ENCODE measurements at places on chromosomes 11 and 22.

DNA sequence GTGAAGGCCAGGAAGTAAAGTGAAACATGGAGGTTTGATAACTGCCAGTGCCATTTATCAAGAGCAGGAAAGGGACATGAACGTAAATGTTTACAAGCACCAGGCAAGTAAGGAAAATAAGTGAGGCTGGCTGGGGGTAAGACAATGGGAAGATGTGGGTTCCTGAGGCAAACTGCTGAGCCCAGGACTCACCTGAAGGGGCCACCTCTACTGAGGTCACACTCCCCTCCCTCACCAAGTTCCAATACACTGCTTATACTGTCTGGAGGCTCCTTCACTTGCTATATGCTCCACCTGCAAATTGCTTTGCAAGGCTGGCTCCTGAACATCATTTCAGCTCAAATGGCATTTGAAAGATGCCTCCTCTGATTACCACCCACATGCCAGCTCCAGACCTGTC, 10.3 kb upstream of the ZC3H12C start:
- no peak for DNase-seq

DNA sequence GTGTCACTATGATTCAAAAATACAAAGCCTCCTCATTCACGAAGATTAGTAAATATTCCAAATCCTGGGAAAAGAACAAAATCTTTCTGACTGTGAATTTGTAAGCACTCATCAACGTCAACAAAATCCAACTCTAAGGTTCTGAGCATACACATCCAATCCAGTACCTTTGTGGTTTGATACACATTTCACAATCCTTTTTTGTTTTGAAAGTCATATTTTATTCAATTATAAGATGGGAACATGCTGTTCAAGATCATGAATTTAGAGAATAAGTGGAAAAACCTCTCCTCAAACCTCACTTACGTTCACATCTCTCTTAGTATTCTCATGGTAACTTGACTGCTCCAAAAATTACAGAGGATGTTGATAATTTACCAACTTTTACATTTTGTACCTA, 9.6 kb upstream of the MMP3 start:
- no peak for DNase-seq

DNA sequence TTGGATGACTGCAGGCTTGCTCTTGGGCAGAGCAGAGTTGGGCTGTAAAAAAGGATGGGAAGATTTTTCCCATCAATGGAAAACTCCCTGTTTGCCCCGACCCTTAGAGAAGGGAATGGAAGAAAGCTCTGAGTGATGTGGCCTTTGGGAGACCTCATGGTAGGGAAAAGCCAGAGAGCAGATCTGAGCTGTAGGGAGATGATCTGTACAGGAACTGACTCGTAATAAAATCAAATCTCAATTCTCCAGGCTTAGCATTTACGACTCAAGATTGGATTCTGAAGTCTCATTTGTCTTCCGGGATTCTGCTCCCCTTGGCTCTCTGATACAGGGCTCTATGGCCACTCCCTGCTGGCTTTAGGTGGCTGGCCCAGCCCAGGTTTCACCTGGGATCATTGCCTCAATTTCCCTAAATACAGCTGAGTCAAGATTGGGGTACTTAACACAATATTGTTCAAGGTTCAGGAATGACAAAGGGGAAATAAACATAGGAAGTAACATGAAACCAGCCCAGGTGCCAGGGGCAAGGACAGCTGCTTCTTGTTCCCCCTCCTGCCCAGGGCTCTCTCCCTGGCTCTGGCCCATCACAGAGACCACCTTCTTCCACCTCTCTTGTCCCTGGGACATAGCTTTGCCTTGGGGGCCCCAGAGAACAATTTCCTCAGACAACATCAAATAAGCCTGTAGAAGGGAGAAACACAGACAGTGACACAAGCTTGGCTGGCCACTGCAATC, 38.4 kb upstream of the THY1 start:
- no peak for DNase-seq

DNA sequence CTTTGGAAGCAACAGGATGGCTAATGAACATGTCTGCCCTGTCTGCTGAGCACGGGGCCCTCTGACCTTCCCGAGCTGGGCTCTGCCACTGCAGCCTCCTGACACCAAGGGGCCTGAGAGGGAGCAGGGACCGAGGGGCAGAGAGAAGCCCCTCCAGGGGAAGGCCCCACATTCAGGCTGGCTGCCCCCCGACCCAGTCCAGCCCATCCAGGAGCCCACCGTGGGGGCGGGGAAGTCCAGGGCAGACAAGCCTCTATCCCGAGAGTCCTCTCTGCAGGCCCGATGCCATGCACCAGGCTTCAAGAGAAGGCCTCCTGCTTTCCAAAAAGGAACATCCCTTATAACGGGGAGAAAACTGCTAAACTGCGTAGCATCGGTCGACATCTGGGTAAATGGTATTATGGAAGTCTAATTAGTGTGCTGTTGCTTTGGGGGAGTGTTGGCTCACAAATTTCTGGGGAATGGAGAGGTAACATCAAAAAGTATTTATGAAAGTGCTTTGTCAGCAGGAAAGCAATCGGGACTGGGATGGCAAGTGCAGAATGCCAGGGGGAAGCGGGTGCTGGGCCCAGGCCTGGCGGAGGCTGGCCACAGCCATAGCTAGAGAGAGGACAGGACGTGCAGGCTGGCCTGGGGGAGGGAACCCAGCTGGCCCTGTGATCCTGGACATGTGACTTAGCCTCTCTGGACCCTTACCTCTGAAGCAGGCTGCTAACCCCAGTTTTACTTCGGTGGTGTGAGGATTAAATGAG, 5.3 kb upstream of the SHISAL1 start:
- DNase-seq = no peak

DNA sequence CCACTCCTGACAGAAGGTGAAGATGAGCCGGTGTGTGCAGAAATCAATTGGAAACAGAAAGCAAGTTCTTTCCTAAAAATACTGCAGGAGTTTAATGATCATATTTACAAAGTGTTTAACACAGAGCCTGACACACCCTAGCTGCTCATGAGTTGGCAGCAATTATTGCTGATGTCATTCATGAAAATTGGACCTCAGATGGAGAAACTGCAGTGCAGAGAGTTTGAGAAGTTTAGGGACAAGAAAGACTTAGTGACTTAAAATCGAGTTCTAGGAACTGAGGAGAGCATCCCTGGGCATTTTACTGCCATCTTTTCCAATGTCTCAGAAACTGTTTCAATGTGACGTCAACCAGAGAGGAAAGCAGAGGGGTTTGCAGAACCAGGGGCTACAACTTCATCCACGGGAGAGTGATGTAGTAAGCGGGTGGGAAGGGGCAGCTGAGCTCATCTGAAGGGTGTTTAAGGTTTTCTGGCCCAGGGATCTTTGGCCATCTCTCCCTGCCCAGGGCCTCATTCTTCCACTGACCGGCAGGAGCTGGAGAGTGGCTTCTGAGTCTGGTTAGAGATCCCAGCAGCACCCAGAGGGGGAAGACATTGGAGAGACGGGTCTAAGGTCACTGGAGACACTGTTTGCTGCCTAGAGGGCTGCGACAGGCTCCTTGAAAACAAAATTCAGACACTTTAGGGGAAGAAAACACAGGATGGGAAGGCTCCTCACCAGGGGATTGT, 21.1 kb upstream of the IGLL5 start:
- DNase-seq = no peak

DNA sequence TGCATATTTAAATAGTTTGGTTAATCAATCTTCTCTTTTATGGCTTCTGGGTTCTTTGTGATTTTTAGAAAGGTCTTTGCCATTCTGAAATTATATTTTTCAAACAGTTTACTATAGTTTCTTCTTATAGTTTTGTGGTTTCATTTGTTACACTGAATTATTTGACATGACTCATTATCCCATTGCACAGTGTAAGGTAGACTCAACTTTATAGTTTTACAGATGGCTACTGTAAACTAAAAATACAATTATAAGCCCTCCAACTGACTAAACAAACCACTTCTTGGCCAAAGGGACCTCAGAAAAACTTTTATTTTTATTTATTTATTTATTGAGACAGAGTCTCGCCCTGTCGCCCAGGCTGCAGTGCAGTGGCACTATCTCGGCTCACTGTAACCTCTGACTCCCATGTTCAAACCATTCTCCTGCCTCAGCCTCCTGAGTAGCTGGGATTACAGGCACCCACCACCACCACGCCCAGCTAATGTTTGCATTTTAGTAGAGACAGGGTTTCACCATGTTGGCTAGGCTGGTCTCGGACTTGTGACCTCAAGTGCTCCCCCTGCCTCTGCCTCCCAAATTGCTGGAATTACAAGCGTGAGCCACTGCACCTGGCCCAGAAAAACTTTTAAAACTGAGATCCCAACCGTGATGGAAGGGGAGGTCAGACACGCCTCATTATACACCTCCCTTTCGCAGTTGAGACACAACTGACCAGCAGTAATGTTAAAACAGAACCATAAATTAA, 14.1 kb upstream of the RAC2 start:
- no peak for DNase-seq

DNA sequence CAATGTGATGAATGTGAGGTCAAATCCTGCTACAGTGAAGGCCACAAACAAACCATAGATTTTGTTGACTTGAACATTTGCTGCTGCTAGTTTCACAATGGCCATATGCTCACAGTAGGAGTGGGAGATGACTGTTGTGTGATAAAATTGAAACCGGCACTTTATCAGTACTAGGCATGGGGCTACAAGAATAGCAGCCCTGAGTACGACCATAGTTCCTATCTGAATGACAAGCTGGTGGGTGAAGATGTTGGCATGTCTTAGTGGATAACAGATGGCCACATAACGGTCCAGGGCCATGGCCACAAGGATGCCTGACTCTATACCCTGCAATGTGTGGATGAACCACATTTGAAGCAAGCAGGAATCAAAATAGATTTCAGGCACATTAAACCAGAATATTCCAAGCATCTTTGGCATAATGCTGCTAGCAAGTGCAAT, 2.8 kb downstream of the OR52A1 start:
- no peak for DNase-seq

DNA sequence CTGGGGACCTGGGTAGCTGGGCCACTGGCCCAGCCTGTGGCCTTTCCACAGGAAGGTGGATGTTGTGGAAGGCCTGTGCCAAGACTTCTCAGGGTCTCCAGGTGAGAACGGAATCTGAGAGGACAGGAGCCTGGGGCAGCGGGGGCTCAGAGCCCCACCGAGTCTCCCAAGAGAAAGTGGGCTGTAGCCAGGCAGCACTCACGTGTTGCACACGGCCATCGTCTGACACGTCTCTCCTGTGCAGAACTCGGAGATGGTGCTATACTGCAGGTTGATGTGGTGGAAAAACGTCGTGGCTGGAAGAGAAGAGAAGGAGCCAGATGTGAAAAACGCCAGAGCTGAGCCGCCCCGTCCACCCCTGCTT, 6.4 kb downstream of the MOB2 start:
- no peak for DNase-seq

DNA sequence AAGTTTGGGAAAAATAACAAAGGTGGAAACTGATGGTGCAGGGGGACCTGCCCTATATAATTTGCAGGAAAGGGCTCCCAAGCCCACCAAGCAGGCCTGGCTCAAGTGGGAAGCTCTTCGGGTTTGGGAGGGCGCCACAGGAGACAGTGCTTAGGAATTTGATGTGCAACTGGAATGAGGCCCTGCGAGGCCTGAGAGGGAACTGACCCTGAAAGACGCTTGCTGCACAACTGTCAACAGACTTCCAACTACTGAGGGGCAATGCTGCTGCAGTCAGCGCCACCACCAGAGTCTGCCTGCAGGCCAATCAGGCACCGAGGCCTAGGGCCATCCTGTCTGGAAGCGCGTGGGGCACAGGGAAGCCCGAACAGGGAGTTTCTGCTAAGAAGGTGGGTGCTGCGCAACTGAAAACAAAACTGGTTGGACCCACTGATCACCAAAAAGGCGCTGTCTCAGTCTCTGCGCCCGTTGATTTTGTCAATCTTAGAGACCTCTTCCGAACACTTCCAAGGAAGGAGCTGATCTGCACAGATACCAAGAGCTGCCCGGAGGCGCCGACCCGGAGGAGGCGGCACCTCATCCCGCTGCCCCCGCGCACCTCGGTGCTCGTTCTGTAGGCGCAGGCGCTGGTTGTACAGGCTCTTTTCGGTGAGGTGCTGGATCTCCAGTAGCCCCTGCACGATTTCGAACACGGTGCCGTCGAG, 667 bp downstream of the DGCR6L start:
- DNase-seq = no peak

- DNase-seq = no peak
Observed at GRCh38 chr11:36566407-36567053, 1.3 kb upstream of the RAG1 start.

DNA sequence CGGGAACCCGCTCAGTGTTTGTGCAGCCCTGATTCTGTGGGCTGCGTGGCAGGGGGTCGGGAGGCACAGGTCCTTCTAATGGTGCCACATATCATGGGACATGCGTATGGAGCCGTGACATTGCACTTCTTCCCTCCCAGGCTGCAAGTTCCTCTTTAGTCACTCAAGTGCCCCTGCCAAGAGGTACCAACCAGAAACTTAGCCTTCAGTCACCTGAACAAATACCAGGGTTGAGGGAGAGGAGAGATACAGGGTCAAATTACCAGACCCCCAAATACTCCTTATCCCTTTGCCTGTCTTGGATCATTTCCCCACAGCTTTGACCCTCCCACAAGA, 209.1 kb downstream of the BUD13 start:
- no peak for DNase-seq

DNA sequence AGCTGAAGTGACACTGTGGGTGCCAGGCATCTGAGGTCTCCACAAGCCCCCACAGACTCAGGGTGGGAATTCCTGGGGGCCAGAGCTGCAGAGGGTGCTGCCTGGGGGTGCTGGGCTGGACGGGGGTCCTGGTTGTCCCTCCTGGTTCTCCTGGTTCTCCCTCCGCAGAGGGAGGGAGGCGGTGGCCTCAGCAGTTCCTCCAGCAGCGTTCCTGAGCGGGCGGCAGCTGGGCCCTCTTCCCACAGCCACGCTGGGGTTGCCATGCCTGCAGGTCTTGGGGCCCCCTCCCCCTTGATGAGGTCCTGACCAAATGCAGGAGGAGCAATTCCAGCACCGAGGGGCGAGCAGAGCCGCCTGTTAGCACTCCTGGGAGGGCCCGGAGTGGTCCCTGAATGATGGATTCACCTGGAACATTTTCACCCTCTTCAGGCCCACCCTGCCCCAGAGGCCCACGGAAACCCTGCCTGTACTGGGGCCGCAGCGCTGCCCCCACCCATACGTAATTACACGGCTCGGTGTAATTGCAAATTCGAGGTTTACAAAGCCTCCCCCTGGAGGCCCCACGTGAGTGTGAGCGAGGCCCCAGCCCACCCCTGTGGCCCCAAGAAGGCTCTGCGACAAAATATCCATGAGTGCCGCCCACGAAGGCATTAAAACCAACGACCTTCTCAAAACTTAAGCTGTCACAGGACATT, 635 bp downstream of the C11orf21 start:
- no peak for DNase-seq

DNA sequence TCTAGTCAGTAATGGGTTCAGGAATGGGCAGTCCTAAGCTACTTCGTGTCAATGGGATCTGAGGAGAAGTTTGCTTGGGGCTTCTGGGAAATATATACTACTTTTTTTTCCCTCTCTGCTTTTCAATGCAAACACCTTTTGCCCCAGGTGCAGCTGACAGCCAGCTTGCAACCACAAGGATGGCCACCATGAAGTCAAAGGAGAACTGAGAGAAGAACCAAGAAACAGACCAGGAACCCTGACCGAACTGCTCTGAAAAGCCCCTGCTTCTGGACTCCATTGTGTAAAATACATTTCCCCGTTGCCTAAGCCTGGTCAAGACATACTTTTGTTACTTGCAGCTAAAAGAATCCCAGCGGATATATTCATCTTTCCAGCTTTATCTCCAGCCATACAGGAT, 20.1 kb upstream of the CD44 start:
- no peak for DNase-seq

- no peak for DNase-seq
Observed at GRCh38 chr11:59944720-59945119, 6.5 kb downstream of the OOSP1 start.

All from activated T-cell treated with anti-CD3 and anti-CD28 coated beads for 48 hours (primary cell).